ENCODE measurements at places on chromosomes 12 and 14.

- DNase-seq = no peak
Measured at GRCh38 chr14:23518709-23519108, 32.9 kb downstream of the ZFHX2 start.

GRCh38 chr12:117126335-117126734 lies 27.1 kb upstream of the TESC start:
- no peak for DNase-seq

DNA sequence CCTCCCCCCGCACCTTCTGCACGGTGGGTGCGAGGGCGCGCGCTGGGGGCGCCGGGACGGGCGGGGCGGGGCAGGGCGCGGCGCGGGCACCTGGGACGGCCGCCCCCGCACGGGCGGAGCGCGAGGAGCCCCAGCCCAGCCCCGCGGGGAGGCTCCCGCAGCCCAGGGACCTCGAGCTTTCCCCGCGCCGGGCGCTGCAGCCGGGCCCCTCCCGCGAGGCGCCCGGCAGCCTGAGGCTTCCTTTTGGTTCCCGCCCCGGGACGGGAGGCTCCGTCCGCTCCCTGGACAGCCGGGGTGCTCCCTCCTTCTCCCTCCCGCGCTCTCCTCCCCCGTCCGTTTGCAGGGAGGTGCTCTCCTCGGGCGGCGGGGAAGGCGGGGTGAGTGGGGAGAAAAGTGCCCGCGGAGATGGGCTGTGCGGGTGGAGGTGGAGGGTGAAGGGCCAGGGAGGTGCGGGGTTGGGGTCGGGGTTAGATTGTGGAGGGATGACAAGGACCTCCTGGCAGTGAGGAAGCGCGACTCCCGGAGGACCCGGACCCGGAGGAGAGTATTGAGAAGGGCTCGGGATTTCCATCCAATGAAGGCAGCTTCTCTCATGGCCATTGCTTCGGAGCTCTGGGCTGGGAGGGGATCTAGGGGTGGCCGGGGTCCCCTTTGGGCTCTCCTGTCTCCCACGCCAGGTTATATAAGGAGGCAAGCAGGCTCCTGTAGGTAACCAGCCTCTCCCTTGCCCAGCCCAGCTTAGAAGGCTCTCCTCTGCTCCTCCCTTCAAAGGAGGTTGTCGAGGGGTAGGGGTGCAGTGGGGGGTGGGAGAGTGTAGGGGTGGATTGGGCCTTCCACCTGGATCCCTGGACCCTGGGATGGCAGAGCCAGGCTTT lies 645 bp downstream of the JDP2 start:
- no peak for DNase-seq

DNA sequence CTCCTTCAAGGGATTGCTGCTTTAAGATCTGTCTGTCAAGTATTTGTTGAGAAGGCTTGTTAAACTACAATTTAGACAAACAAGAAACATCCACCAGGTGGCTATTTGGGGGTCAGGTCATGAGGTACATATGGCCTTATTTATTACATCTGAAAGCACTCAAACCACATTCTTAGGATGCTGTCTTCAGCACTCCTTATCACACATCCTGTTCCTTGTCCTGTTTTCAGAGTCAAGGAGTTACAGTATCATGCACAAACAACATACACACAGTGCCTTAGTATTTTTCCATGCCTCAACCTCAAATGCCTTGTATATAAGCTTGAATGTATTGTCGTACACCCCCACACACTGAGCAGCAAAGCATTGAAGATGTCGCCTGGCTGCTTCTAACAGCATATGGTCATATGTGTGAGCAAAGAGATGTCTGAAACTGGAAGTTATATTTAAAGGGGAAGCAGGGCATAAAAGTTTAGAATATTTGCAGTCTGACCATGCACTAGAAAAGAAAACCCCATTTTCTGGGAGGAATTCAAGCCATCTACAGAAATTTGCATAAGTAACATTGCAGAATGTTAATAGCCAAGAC lies 83.8 kb downstream of the KCNMB4 start:
- no peak for DNase-seq

GRCh38 chr14:89773644-89774316 lies 180.8 kb downstream of the EFCAB11 start:
- no peak for DNase-seq

GRCh38 chr12:85621041-85621440 lies 215.2 kb downstream of the RASSF9 start:
- DNase-seq = no peak

- no peak for DNase-seq
Measured at GRCh38 chr12:91178139-91178561, 4.5 kb downstream of the DCN start.

- DNase-seq = no peak
Measured at GRCh38 chr14:97177635-97178034, 380.5 kb downstream of the VRK1 start.

GRCh38 chr14:53880761-53881160 lies 75.9 kb downstream of the BMP4 start:
- DNase-seq = no peak

DNA sequence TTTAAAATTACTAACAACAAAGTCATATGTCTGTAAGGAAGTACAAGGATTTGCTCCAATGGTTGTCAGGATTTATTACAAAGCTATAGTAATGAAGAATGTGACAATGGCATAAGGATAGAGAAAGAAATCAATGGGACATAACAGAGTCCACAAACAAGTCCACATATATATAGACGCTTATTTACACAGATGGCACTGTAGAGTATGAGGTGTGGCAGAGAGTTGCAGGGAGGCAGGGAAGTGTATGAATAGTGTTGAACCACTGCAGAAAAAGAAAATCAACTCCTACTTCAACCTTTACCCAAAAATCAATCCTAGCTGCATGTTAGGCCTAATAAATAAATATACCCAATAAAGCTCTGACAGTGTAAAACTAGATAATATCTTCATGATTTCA lies 21.3 kb downstream of the SOS2 start:
- DNase-seq = no peak

DNA sequence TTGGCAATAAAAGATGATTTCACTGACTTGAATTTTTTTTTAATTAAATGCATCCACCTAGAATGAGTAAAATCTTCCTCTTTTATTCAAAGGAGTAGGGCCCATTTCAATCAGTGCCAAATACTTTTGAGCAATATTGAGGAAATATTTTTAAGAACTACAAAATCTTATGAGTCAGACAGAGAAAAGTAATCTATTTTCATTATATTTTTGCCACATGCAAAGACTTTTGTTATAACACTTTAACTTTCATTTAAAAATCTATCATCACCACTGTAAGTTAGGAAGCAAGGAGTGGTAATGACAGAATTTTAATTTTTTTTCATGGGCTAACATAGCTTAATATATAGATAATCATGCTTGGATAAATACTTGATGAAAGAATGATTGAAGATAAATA lies 345.2 kb upstream of the KITLG start:
- no peak for DNase-seq

- DNase-seq = peak; percentile 84
Measured at GRCh38 chr14:101072945-101073597, 169.5 kb upstream of the RTL1 start.

- DNase-seq = peak; percentile 96
Measured at GRCh38 chr12:120686151-120686689, 729 bp upstream of the MLEC start.

GRCh38 chr12:75660107-75660530 lies 148.7 kb upstream of the KRR1 start:
- no peak for DNase-seq

GRCh38 chr12:98724384-98725155 lies 79.5 kb downstream of the APAF1 start:
- no peak for DNase-seq

DNA sequence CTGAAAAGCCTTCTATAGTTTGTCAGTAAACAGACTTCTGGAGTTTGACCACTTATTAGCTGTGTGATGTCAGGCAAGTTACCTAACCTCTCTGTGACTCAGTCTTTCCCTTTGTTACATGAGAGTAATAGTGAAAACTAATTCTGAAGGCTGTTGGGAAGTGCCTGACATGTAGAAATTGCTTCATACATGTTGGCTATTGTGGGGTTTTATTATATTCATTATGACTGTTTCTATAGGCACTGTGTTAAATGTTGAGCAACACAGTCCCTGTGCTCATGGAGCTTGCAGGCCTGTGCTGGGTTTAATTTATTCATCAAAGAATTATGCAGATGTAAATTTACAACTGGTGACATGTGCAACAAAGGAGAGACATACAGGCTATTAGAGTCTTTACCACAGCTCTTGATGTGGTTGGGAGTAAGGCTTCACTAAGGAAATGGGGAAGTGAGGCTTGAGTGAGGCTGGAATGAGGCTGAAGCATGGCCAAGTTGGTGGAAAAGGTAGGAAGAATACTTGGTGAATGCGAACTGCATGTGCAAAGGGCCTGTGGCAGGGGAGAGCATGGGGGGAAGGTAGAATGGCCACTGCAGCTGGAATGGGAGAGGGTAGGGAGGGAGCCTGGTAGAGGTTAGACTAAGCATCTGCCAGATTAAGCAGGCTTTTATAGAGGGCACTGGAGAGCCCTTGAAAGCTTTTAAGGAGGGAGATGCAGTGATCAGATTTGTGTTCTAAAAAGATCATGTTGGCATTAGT lies 236.4 kb upstream of the CRY1 start:
- no peak for DNase-seq

- no peak for DNase-seq
Measured at GRCh38 chr14:94690486-94690885, 78.3 kb downstream of the SERPINA3 start.

GRCh38 chr14:101025131-101025530 lies 121.6 kb upstream of the RTL1 start:
- DNase-seq = no peak

GRCh38 chr14:61475316-61475715 lies 153.9 kb downstream of the PRKCH start:
- DNase-seq = no peak

GRCh38 chr14:76775695-76776427 lies 14.6 kb downstream of the VASH1 start:
- no peak for DNase-seq

- no peak for DNase-seq
Measured at GRCh38 chr12:913919-914698, 35.4 kb downstream of the RAD52 start.

DNA sequence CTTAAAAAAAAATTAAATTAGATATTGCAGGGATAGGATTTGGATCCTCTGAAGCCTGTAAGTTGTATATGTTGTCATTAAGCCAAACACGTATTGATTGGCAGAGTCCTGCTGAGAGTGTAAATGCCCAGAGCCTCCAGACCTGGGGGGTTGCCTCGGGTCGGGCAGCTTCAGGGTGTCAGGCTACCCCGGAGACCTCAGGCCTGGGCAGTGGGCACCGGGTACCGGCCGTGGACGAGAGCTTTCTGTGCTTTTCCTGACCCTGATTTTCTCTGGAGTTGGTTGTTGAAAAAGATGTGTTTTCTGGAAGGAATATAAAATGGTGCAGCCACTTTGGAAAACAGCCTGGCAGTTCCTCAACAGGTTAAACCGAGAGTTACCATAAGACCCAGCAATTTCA lies 96.1 kb downstream of the DNAH10 start:
- DNase-seq = no peak
